ENCODE measurements at places on chromosomes 5 and 9. TPM values are rescaled to one million over a fixed set of nuclear protein-coding genes. Genes with fewer than 3 reads are reported as not detected.

Gene ALDH1B1
- polyA plus RNA-seq = 19.5 TPM

DNA sequence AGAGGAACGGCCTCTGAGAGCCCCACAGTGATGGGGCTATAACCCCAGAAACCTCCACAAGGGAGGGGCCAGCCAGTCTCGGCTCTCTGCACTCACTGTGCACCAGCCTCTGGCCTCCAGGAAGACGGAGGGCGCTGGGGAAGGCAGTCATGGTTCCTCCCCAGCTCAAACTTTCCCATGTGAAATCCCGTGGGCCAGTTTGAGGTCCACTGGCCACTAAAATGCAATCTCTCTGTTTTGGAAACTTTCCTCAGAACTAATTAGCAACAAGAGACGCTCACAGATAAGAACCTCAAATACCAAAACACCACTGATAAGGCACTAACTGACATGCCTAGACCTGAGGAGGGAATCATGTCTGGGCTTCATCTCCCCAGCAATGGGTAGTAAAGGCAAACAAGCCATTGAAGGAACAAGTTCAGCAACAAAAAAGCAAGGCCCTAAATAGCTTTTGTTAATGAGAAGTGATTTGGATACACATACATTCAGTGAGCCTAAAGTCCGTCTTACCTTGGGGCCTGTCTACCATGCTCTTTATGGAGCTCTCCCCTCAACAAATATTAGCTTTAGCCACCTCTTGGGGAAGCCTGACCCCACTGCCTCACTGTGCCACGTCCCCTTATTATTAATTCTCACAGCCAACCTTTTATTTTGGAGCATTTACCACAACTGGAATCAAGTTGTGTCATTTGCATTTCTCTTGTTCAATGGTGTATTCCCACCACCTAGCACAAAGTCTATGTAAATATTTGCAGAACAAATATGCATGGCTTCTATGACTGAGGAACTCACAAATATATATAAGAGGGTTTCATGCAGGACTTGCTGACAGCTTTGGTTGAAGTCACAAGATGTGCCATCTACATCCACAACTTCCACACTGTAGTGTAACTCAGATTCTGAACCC is 56.1 kb upstream of the GLRX start:
- no peak for DNase-seq

GRCh38 chr5:72511366-72511765 is 4.2 kb upstream of the ZNF366 start:
- DNase-seq = no peak

DNA sequence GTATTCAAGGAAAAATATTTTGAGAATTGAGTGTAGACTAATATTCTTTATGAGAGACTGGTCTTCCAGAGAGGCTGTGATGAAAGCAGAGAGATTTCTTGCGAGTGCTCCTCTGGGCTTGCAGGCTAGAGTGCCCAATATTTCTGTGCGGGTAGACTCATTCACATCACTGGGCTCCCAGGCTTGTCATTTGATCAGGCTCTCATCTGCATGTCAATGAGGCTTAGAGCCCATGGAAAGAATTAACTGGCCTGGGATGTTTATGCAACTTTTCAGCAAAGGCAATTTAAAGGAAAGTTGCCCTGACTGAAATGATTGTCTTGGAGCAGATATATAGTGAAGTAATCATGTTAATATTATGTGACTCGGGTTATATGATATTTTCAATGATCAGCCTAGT is 42.3 kb downstream of the SNCAIP start:
- no peak for DNase-seq

DNA sequence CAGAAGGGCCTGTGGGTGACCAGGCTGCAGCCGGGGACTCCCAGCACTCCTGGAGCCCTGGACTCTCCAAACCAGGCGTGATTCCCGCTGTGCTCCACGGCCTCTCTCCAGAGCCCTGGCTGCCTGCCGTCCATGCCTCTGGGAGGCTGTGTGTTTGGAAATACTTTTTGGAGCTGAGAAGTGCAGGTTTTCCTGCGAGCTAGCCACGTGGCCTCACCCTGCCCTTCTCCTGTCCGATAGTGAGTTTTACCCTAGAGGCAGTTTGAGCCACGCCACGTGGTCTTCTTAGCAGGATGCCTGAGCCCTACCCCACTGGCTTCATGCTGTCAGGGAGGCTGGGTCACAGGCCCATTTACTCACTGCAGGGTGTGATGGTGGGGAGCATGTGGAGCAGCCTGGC is 71.3 kb downstream of the COL5A1 start:
- no peak for DNase-seq

- no peak for DNase-seq
Observed at GRCh38 chr5:91369480-91369879, 13.6 kb downstream of the ARRDC3 start.

DNA sequence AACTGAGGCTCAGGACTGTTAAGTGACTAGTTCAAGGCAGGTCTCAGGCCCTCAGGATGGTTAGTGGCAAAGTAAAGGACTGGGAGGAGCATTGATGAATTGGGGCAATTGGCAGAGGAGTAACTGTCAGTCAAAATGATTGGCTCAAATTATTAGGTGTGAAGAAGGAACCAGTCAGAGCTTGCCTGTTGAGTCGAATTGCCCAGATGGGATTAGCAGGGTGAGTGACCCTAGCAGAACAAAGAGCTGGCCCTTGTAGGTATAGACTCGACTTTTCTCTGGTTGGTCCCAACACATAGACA is 2.6 kb upstream of the NSD1 start:
- DNase-seq = no peak

- DNase-seq = peak; percentile 74
Observed at GRCh38 chr9:34547960-34548611, 25.3 kb upstream of the ENHO start.

- DNase-seq = no peak
Observed at GRCh38 chr9:138119202-138120027, 241.8 kb downstream of the CACNA1B start.

Gene OMD
- polyA plus RNA-seq = 1.4 TPM

Gene SPINK7
- polyA plus RNA-seq = 0.33 TPM

GRCh38 chr5:16679190-16679589 is 62.4 kb upstream of the RETREG1 start:
- no peak for DNase-seq

Gene ENTPD2
- polyA plus RNA-seq = 3.9 TPM

- DNase-seq = no peak
Observed at GRCh38 chr5:142966121-142966420, 195.9 kb downstream of the ARHGAP26 start.

DNA sequence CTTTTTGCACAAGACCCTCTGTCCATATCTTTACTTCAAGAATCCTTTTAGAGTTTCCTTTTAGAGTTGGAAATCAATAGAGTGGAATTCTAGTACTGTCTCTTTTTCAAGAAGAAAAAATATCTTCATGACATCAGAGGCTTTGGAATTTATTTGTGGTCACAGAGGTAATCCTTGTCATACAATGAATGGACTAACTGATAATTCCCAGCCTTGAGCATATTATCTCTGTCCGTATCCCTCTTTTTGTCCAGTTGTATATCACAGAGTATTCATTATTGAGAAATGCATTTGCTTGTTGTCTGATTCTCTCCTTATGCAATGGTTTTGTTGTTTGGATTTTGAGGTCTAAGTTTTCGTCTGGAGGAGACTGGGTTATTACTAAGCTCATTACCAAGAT is 82.0 kb upstream of the HAPLN1 start:
- DNase-seq = no peak

DNA sequence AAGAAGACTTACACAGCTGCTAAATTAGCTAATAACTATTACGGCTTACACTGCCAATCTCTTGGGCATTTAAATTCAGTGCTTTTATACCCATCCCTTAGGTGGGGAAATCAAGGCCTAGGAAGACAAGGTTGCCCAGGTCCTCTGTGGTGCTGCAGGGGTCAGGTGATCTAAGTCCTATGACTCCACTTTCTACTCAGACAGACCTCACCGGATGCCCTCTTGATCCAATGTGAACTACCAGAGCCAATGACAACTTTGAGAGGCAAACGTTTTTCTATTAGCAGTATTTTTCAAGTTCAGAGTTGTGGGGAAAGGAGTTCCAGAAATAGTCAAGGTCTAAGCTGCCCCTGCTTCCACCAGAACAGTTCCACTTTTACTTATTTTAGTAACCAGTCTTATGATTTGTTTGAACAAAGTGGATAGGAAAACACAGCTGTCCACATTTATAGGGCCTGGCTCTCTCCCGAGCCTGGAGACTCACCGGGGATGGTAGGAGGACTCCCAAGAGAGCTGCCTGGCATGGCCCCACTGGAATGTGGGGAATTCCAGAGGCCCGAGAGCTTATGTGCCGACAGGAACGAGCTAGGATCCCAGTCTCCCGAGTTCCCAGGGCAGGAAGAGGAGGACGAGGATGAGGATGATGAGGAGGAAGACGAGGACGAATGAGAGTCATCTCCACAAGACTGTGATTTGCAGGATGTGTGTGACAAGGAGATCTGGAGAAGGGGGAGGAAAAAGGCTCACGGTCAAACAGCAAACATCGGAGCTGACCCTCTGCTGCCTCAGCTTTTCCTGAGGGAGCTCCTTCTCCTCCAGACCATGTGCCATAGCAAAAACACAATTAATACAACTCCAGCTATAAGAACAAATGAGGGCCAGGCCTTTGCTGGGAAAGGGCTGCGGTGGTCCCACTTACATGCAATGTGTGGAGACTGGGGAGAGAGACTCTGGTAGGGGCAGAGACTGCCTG is 16.7 kb downstream of the FAM193B start:
- DNase-seq = no peak

DNA sequence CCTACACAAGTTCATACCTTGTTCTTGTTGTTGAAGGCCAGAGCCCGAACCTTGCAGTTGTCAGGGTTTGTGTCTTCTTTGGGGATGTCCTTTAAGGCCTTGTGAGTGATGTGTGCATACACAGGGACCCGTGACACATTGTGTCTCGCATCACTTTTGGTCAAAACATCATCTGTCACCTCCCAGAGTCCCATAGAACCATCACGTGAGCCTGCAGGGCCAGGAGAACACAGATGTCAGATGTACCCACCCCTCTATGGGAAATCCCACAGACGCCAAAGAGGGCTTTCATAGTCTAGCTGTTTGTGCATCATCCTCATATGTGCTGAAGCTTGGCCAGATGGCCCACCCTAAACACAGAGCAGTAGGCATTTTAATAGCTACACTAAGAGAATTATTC is 28.2 kb downstream of the DCAF12 start:
- DNase-seq = no peak

- no peak for DNase-seq
Observed at GRCh38 chr9:110109333-110110092, 98.4 kb downstream of the C9orf152 start.

DNA sequence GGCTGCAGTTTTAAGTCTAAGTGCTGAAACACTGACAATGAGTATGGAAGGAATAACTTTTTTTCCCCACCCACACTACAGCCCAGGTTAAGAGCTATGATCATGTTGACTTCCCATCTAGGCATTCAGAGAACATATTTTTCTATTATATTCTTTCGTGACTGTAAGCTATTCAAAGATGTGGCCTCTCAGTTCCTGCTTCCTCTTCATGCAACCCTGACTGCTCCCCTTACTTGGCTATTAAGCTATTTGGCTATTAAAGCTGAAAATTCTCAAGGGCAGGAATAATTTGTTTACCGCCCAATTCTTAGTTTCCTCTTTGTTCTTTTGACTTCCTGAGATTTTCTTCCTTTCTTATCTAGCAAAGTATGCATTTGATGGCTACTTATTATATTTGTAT is 18.6 kb upstream of the ALDH1A1 start:
- DNase-seq = no peak

Gene OR1J2
- not detected for polyA plus RNA-seq

- DNase-seq = no peak
Observed at GRCh38 chr9:130268521-130269211, 3.1 kb downstream of the HMCN2 start.

Gene FRRS1L
- 2.9 TPM for polyA plus RNA-seq

- no peak for DNase-seq
Observed at GRCh38 chr5:176693477-176693851, 46.2 kb downstream of the TSPAN17 start.

DNA sequence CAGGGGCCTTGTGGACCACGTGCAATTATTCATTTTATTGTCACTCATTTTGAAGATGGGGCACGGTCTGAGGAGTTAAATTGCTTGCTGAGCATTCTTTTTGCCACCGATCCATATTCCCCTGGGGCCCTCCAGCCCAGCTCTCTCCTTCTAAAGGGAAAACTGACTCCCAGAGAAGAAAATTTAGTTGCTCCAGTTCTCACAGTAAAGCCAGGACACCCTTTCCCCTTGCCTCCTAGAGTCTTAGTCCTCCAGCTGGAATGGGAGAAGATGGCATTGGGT is 1.0 kb upstream of the PANK3 start:
- no peak for DNase-seq

- no peak for DNase-seq
Observed at GRCh38 chr5:12013351-12013750, 109.1 kb upstream of the CTNND2 start.

- DNase-seq = no peak
Observed at GRCh38 chr5:130034566-130035210, 130.4 kb downstream of the CHSY3 start.

- no peak for DNase-seq
Observed at GRCh38 chr5:137994556-137994955, 38.3 kb downstream of the FAM13B start.

DNA sequence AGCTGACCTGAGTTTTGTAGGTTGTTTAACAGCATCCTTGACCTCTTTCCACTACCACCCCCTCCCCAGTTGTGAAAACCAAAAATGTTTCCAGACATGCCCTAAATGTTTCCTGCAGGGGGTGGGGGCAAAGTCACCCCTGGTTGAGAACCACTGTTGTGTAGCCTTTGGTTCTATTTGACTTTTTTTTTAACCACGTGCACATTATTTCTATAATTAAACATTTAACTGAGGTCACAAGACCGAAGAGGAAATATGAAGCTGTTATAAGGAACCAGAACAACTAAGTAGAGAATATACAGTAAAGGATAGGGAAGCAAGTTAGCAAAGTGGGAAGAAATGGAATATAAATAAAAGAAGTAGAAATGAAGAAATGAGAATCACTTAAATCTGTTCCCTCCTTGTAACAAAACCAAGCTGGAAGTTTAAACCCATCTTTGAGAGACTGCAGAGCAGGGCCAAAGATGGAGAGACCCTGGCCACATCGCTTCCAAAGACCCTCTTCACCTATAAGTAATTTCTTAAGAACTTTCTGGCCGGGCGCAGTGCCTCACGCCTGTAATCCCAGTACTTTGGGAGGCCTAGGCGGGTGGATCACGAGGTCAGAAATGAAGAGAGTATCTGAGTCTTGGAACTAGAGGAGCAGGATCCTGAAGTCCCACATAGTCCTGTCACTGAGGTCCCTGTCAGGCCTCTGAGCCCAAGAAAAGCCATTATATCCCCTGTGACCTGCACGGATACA is 14.4 kb downstream of the SIT1 start:
- DNase-seq = no peak

Gene HAPLN1
- polyA plus RNA-seq = 3.2 TPM

DNA sequence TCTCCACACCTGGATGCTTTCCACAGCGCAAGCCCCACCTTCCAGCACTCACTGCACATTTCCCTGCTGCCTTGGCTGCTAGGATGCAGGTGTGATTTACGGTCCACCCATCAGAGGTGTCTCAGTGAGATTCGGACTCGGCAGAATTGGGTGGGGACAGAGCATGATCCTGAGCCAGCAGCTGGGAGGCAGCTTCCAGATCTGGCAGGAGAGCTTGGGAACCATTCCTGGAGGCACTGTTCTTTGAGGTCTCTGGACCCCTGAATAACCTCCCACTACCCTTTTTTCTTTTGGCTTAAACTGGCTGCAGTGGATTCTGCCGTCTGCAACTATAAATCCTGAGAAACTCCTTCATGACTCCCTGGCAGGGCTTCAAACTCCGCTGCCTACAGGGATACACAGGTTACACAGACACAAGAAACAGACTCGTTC is 99.6 kb upstream of the PHYKPL start:
- no peak for DNase-seq

Data from right lung (tissue), 10 donors.